Liver (tissue), 10 donors: ENCODE measurements at places on chromosomes 6 and 20. TPM values are rescaled to one million over a fixed set of nuclear protein-coding genes. Genes with fewer than 3 reads are reported as not detected.

ULBP3 gene
- 2.3 TPM for total RNA-seq

C4A gene
- total RNA-seq = 1,584 TPM

SYNDIG1 gene
- not detected for total RNA-seq

KCNB1 gene
- under 0.01 TPM for total RNA-seq

TPX2 gene
- 40.8 TPM for total RNA-seq

RAB23 gene
- total RNA-seq = 3.0 TPM

SIRPB1 gene
- total RNA-seq = 4.4 TPM

SLC22A7 gene
- total RNA-seq = 495 TPM

TXLNB gene
- total RNA-seq = 0.17 TPM

OR2B6 gene
- not detected for total RNA-seq

PRSS35 gene
- total RNA-seq = under 0.01 TPM

SMOC2 gene
- 1.8 TPM for total RNA-seq

GSTA3 gene
- total RNA-seq = not detected

JAG1 gene
- 6.3 TPM for total RNA-seq
